Stimulated activated CD4-positive, alpha-beta T cell treated with anti-CD3 and anti-CD28 coated beads, Interleukin-2, amount 100 ng/mL, for 48 hours (primary cell): ENCODE measurements at places on chromosomes 3 and 15.

GRCh38 chr15:57635300-57635909 lies 43.7 kb downstream of the MYZAP start:
- DNase-seq, result no peak

GRCh38 chr3:88385090-88385489 lies 235.3 kb downstream of the C3orf38 start:
- DNase-seq, result no peak

- no peak for DNase-seq
These were observed 67.2 kb downstream of the DNASE1L3 start for GRCh38 chr3:58143417-58144055.

DNA sequence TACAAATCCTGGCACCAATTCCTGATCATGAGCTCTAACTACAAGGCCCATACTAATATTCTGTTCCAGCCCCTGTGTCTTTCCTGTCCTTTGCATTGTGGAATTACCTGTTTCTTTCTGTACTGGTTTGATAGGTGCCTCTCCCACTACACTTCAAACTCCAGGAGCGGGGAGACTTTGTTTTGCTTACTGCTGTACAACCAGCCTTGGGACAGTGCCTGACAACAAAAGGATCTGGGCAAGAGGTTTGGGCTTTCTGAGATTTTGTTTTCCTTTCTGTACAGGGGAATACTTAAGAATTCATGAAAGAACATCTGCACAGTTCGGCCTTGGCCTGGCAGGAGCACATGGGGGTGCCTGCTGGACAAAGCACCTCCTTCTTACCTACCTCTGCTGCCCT lies 45.1 kb downstream of the ZDHHC3 start:
- DNase-seq, result no peak

DNA sequence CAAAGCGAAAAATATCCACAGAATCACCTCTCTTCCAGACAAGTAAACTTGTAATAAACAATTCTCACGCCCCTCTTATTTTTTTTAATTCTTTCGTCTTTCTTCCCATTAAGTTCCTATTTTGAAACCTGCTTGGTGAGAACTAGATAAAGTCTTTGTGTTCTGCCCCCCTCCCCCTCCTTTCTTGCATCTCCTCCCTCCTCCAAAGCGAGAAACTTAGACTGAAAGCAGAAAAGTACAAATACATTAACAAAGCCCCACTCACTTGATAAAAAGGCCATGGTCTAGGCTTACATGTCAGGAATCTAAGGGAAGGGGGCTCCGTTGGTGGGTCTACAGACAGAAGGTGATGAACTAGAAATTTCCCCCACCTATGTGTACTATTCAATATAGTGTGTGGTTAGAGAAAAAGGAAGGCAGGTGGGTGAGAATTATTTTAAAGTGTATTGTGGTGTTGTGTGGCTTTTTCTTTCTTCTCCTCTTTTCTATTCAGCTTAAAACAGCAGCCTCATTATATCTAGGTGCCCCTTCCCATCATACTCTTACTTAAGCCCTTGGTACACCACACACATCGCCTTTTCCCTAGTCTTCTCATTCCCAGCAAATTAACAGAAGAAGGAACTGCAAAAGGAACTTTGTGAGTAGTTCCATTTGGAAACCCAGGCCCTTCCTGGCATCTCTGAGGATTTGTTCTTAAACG lies 215.3 kb downstream of the MEIS2 start:
- no peak for DNase-seq

GRCh38 chr3:39362192-39362591 lies 21.0 kb upstream of the SLC25A38 start:
- no peak for DNase-seq

DNA sequence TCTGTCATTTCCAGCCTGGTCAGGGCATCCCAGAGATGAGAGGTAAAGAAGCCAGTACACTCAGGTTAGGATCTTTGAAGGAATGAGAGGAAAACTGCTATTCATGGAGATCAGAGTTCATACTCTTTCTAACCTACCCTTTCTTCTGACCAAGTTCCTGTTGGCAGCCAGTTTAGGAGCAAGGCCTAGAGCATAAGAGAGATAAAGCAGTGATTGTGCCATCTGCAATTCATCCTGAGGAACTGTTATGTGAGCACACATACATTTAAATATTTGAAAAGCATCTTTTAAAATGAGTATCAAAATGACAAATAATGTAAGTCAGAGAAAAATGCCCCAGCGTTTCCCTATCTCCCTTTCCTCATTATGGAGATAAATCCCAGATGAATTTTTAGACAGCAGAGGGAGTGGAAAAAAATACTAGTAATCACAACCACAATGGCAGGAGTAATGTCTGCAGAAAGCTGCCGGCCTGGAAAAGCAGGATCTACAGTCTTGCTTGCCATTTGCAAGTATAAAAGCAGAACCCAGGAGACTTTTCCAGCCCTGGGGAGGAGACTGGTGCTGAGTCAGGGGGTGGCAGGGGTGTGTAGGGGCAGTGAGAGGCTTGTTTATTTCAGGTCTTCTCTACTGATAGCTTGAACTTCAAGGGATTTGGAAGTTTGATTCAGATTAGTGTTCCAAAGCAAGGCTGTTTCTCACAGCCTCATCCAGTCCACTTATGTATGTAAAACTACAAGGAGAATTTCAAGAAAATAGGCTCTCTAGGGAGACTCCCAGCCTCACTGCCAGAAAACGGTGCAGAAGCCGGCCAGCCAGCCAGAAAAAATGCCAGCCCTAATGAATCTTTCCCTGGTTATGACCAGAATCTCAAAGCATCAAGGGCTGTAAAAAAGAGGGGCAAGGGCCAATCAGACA lies 1052.4 kb downstream of the TUSC7 start:
- no peak for DNase-seq

DNA sequence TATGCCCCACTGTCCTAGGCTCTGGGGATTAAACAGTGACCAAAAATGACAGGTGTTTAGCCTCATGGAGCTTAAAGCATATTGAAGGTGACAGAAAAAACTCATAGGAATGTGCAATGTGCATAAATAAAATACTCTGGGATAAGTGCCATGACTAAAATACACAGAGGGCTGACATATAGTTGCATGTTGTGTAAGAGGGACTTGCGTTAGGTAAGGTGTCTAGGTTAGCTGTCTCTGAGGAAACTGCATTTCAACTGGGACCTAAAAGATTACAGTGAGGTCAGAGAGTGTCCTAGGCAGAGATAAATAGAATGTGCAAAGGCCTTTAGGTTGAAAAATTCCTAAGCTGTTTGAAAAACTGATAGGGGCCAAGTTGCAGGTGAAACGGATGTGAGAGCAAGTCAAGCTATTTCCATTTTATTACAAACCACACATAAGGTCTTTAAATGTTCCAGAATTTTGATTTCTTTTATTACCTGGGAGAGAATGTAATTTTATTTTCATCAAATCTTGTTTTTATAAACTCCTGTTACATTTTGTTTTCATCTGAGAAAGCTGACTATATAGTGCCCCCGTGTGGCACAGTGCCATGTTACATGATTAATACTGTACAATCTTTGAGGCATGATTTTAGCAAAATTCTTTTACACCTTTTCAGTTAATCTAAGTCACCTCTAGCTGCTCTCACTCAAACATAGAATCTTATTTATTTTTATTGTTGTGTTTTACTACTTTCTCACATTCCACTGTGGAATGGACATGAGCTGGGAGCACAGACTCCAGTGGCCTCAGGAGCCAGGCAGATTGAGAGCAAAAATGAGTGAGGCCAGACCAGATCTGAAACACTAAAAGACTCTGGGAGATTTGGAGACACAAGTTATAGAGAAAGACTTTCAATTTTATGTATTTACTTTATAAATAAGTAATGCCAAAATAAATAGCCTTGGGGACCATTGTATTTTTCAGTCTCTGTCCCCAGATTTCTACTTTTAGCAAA lies 259.6 kb upstream of the ZNF717 start:
- peak; percentile 0 for DNase-seq

DNA sequence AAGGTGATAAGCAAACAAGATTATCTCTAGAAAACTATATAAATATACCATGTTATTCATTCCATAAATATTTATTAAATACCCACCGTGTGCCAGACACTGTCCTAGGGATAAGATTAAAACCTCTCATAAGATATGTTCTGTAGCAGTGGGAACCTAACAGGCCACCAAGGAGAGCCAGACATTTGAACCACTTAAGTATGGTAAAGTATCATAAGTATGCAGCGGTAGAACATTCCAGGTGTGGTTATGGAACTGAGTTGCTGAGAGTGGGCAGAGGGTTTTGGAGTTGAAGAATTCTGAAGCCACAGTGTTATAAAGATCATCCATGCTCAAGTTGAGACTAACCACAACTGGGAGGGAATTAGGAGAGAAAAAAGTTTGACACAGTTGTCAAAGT lies 14.7 kb downstream of the FILIP1L start:
- DNase-seq, result no peak

GRCh38 chr3:197241173-197241572 lies 57.2 kb downstream of the DLG1 start:
- DNase-seq, result no peak

DNA sequence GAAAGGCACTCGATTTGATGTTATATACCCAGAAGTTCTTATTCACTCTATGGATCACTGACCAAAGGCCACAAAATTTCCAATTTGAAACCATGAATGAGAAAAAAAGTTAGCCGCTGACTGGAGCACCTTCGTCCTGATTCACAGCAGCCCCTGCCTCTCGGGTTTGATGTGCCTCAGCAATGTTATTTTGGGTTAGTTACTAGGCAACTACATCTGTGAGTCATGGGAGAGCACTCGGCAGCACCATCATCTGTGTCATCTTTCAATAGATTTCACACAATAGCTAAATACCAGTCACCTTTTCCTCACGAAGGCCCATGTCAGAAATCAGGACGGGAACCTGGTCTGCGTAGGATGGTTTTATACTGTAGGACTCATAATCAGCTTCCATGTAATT lies 269.2 kb downstream of the ZBBX start:
- DNase-seq, result no peak

GRCh38 chr15:99176757-99177156 lies 71.9 kb downstream of the SYNM start:
- DNase-seq, result no peak

GRCh38 chr3:28846971-28847478 lies 433.8 kb upstream of the RBMS3 start:
- no peak for DNase-seq

DNA sequence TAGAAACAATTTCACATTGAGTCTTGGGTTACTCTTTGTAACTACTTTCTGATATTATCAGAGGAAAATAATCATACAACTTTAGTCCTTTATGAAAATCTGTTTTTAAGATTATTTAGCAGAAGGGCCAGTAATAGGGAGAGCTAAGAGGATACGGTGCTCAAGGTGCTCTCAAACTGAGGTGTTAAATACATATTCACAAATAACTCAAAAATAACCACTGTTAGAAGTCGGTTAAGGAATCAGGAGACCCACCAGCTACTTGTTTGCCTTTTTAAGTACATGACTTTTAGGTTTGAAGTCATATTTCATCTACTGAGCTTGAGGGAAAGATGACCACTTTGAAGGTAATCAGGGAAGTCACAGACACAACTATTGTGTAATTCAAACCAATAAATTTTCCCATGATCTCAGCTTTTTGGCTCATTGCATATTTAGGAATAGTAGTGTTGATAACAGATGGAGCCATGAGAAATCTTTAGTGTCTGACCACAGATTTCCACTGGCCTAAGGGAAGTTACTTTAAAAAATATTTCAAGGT lies 1.4 kb upstream of the RSRC1 start:
- DNase-seq, result no peak

- peak; percentile 84 for DNase-seq
These were observed at the start of gene NEK10 for GRCh38 chr3:27368831-27369607. Gene NEK10 (minus strand): TSS chr3:27369383. CDS start chr3:27352882, 16,501 bp downstream.

GRCh38 chr3:182914341-182914740 lies 66.0 kb downstream of the DCUN1D1 start:
- DNase-seq, result no peak

- DNase-seq, result no peak
These were observed 179.7 kb upstream of the BHLHE40 start for GRCh38 chr3:4799266-4800256.

DNA sequence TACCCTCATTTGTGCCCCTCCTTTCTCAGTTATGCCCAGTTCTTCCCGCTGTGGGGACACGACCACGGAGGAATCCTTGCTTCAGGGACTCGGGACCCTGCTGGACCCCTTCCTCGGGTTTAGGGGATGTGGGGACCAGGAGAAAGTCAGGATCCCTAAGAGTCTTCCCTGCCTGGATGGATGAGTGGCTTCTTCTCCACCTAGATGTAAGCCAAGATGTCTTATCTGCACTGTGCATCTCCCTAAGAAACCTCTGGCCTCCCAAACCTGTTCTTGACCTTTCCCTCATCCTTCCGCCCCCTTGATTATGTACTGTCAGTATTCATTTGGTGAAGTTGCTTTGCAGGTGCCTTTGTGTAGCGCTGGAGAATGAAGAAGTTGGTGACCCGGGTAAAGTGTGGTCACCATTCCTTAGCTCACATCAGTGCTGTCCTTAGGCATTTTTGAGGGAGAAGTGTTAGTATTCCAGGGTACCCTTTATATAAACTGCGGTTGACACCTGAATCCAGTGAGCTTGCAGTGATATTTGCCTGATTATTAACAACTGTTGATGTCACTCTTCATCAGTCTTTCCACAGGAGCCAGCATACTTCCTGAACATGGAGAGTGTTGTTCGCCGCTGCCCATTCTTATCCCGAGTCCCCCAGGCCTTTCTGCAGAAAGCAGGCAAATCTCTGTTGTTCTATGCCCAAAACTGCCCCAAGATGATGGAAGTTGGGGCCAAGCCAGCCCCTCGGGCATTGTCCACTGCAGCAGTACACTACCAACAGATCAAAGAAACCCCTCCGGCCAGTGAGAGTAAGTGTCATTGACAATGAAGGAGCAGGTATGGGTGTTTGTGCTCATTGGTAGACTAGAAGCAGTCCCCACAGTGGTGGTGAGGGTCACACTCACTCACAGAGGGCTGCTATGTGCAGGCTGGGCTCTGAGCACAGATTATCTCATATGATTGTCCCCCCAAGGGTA lies 966 bp downstream of the ALAS1 start:
- DNase-seq, result no peak

- DNase-seq, result no peak
These were observed 358.0 kb upstream of the TGFBR2 start for GRCh38 chr3:30248423-30248822.

DNA sequence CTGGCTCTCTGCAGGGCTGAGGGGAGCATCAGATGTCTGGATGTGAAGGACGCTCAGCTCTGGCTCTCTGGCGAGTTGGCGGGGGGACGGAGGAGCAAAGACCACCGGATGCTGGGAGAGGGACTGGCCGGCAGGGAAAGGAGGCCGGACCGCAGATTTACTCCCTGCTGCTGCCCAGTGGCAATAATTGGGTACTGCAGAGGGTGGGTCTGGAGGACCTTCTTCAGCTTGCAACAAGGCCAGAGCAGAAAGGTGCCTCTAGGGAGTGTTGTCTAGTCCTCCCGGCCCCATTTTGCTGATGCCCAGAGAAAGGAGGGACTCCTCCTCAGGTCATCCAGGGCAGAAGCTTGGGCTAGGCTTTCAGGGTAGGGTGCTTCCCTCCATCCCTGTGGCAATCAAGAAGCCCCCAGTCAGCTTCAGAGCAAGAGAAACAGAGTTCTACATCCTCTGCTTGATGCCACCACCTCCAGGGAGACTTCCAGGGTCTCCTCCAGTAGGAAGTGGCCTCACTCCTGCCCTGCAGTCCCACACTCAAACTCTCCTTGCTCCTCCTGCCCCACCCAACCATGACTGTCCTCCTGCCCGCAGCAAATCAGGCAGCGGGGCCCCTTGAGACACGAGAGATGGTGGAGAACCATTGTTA lies 20.3 kb upstream of the CSPG4 start:
- DNase-seq, result peak; percentile 52

GRCh38 chr15:77224352-77224751 lies 153.4 kb upstream of the TSPAN3 start:
- no peak for DNase-seq

- no peak for DNase-seq
These were observed 154.4 kb downstream of the CBLB start for GRCh38 chr3:105714453-105714852.

GRCh38 chr3:98561727-98562521 lies 30.1 kb downstream of the GPR15 start:
- DNase-seq, result no peak
